ENCODE measurements at places on chromosomes 5 and 9.
A peak's percentile ranks its signal among the peaks of the same experiment; 100 is the strongest.

DNA sequence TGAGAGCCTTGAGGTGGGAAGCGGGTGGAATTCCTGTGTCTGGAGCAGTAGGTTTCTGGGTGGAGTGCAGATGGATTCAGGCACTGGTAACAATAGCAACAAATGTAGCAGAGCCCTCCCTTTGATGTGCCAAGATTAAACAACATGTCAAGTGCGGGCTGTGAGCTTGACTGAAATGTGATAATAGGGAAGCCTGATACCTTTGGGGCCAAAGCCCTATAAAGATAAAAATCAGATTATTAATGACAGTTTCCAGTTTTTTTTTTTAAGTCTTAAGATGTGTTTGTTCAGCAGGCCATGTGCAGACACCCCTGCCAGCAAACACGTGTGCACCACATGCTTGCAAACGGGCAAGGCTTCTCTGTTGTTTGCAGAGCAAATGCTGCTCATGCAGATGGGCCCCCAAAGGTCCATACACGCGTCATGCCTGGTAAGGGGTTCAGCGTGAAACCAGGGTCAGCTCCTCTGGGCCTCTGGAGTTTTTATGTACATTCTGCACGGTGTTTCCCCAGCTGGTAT, 193.2 kb downstream of the GADD45G start:
- no peak for DNase-seq

GRCh38 chr5:109877670-109878045, 187.9 kb downstream of the MAN2A1 start:
- no peak for DNase-seq

GRCh38 chr5:34959323-34959722, 30.0 kb downstream of the DNAJC21 start:
- peak; percentile 8 for DNase-seq

DNA sequence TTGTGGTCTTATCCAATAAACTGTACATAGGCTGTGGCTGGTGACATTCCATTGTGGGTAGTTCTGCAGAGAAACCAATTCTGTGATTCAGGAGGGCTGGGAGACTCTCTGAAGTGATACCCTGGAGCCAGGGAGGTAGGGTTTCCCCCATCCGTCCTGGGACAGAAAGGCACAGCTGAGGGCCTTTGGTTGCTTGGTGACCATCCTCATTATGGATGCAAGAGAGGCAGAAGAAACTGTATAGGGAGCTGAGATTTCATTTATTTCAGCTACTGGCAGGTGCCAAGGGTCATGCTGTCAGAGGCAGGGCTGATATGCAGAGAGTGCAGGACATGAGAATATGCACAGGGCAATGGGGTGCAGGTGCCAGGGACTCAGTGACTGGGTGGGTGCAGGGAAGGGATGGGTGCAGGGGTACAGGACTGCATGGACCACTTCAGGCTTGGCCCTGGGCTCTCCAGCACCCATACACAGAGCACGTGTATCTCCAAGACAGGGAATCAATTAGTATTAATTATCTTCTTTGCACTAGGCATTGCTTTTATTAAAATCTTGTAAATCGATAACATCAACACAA, 236.5 kb downstream of the ICE1 start:
- DNase-seq: no peak

- DNase-seq: no peak
Observed at GRCh38 chr5:113263545-113263944, 171.2 kb downstream of the TSSK1B start.

- DNase-seq: no peak
Observed at GRCh38 chr5:39440192-39440957, 15.6 kb upstream of the DAB2 start.

DNA sequence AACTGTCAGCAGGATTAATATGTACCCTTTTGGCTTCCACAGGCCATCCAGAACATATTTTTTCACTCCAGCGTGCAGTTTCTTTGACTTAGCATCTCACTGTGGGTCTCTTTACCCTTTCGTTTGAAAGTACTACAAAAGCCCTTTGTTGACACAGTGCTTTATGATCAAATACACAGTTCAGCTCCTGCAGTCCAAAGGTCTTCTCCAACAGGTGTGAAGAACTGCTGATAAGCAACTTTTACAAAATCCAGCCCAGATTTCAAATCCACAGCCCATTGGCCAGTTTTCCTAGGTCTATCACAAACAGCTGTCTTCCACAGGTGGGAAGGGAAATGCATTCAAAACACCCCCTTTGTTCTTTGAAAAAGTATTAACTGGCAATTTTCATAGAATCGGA, 54.8 kb downstream of the MYO10 start:
- DNase-seq: no peak

DNA sequence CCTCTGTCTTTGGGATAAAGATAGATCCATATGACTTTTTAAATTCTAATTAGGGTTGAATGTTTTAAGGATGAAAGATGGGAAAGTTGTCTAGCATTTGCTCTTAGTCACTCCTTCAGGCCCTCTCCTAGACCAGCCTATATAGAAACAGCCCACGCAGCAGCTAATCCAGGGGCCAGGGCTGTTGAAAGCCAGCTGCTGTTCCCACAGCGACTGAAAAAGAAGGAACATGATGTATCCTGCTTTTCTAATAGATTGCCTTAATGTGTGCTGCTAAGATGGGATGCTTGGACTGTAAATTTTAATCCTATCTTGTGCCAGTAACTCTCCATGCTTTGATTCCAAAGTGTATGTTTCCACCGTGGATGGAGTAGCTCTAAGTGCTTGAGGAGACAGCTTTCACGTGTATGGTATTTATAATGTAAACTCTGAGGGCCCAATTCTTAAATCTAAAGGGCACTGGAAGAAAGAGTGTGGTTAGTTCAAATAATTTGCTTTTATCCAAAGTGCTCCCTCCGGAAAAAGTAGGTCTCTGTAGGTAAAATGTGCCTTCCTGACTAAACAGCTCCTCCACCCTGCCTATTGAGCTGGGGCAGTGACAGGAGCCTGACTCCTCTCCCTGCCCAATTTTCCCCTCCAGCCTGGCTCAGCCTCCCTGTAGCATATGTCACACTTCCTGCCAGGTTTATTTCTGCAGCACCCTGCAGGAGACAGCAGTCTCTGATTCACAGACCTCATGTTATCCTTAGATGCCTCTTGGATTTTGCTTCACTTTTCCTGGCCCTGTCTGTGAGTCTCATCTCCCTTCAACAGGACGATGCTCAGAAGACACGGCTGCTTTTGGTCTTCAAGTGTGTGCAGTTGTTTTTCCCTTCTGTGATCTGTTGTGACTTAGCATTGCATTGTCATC, 33.2 kb downstream of the SLC36A1 start:
- no peak for DNase-seq

- DNase-seq: no peak
Observed at GRCh38 chr9:98563212-98563907, 145.4 kb downstream of the GABBR2 start.

- no peak for DNase-seq
Observed at GRCh38 chr5:89440670-89441069, 557.7 kb upstream of the MEF2C start.

DNA sequence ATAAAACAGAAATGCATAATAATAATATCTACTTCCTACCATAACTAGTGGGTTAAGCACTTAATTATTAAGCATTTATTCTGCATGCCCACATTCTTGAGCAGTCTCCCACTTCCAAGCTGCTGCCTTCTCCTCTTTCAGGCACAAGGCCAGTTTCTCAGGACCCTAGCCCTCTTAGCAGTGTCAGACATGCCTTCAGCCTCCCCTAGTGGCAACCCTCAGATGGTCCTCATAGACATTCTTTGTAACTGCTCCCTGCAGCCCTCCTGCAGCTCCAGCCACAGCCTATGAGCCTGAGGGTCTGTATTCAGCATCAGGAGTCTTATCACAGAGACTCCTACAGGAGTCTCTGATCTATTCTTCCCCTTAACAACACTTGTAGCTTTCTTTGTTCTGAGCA, 3.9 kb downstream of the IL9 start:
- DNase-seq: no peak

- DNase-seq: no peak
Observed at GRCh38 chr5:95671826-95672225, 11.0 kb downstream of the SPATA9 start.

- DNase-seq: no peak
Observed at GRCh38 chr5:10825897-10826644, 65.0 kb upstream of the DAP start.

- no peak for DNase-seq
Observed at GRCh38 chr9:130857864-130858738, 23.0 kb downstream of the ABL1 start.

DNA sequence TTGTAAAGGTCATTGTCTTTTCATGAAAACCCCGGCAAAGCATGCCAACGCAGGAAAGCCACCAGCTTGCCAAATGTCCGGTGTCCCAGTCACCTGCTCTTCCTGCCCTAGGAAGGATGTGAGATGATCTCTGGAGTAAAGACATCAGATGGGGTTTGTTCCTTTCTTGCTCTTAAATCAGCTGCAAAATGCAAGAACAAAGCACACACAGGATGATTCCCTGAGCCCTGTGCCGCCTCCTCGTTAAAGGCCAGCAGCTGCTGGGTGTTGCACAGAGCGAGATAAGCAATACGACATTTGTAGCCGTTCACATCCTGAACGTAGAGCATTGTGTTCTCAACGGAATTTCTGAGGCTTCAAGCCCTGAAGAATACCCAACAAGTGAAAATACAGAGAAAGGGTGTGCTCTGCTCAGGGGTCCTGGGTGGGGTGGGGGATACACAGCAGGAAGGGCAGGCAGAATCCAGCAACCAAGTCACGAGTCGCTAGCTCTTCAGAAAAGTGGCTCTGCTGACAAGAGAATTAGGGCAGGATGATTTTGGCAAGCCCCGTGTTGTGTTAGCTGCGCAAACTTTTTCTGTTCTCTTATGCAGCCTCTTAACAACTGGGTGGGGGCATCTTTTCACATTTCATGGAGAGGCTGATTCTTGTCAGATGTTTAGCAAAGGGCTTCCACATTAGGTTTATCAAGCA, 229.2 kb upstream of the MAP3K1 start:
- no peak for DNase-seq

DNA sequence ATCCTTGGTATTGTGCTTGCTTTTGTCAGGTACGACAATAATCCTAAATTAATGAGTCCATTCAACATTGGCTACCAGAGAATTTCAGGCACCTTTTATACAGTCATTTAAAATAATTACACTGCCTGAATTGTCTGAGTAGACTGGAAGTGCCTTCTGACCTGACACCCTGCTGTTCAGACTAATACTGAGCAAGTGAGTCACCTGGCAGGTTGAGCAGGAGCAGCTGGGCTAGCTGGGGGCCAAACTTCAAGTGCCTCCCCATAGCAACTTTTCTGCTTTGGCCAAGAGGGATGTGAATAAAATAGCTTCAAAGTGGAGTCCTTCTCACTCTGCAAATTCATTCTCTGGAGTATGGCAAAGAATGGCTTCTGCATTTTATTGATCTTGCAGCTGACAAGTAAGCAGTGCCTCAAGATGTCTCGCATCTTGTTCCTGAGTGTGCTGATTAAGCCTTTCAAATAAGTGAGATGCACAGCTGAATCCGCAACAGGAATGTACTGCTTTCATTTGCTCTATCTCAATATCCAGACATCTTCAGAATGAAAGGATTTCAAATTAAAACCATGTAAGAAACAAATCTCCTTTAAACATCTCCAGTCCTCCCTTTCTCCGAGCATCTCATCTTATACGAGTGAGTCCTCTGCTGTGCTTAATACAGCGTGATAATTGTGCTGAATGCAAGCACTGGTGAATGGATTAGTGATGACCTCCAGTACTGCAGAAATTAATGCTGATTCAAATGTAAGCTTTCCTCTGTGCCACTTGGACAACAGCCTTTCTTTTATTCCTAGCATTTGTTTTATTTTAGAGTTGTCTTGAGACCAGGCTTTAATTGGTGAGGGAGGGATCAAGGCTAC, 271.2 kb downstream of the EDIL3 start:
- DNase-seq: no peak

DNA sequence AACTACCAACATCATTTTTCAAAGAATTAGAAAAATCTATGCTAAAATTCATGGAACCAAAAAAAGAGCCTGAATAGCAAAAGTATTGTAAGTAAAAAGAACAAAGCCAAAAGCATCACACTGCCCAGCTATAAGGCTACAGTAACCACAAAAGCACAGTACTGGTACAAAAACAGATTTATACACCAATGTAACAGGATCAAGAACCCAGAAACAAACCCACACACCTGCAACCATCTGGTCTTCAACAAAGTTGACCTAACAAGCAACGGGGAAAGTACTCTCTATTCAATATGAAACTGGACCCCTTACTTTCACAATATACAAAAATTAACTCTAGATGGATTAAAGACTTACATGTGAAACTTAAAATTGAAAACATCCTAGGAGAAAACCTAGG, 94.2 kb upstream of the TARS1 start:
- no peak for DNase-seq

GRCh38 chr5:111268300-111268699, 44.1 kb downstream of the CAMK4 start:
- DNase-seq: no peak

GRCh38 chr9:71783120-71783523, 14.8 kb upstream of the CEMIP2 start:
- DNase-seq: peak; percentile 84

DNA sequence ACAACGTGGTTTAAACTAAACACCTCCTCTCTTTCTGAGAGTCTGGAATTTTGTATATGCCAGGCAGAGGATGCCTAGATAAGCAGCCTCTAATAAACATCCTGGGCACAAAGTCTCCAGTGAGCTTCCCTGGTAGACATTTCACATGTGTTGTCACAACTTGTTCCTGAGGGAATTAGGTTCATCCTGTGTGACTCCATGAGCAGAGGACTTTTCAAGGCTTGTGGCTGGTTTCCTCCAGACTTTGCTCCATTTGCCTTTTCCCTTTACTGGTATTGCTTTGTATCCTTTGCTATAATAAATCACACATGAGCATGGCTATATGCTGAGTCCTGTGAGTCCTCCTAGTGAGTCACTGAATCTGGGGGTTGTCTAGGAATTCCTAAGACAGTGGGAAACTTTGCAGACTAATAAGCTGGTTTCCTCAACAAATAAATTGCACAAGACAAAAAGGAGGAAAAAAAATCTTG, 77.4 kb downstream of the NR2F1-AS1 start:
- DNase-seq: no peak

GRCh38 chr9:127930231-127931091, at the start of gene PIP5KL1:
PIP5KL1 (minus strand) TSS chr9:127930777; CDS start chr9:127930752, 25 bp downstream.
- DNase-seq: peak; percentile 81

Measured in stimulated activated CD4-positive, alpha-beta T cell treated with anti-CD3 and anti-CD28 coated beads, Interleukin-2, amount 100 ng/mL, for 24 hours (primary cell).